Activated naive CD8-positive, alpha-beta T cell treated with anti-CD3 and anti-CD28 coated beads, Interleukin-2, amount 10 ng/mL, durations not matched to agents 7 days and 5 days (primary cell): ENCODE measurements at places on chromosomes 12 and 14. TPM values are rescaled to one million over a fixed set of nuclear protein-coding genes. Genes with fewer than 3 reads are reported as not detected.

DNA sequence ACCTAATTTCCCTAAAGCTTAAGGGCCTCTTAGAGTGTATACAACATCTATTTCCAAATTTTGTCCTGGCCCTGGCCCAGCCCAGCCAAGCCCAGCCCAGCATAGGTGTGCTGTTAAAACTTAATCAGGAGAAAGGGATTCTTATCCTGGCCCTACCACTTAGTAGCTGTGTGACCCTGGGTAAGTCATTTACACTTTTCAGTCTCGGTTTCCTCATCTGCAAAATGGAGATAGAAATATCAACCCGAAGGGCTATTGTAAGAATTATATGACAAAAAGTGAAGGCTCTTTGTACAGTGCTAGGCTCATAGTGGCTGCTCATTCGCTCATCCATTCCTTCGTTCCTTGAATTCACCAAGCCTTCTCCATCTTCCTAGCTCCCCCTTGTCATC, 442 bp downstream of the ERG28 start:
- DNase-seq = no peak

DNA sequence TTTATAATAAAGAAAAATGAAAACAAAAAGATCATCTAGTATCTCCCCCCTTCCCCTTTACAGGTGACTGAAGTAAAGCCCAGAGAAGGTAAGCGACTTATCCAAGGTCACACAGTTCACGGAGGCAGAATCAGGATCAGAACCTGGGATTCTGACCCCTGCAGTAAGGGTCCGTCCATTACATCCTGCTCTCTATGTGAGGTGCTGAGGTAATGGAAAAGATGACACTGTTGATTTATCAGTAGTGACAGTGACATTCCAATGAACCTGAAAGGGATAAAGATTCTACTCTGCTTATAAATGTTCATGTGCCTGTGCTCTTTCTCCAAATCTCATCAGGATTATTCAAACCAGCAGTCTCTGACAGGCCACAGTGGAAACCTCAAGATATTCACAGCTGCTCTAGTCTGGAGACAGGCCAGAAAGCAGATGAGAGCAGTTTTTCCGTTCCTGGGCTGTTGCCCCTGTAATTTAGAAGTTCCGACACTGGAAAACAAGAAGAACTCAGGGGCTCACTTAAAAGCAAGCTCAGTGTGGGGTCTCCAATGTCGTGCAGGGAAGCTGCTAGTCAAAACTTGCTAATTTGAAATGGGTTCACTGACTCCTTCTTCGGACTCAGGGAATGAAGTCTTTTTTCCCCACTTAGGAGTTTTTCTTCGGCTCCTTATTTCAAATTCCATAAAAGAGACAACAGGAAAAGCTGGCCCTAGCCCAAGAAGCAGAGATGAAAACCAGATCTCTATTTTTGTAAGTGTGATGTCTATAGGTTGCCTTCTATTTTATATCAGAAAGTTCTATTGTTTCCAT, 131.8 kb upstream of the EEA1 start:
- DNase-seq = no peak

GRCh38 chr12:105069936-105070702, 14.1 kb downstream of the ALDH1L2 start:
- DNase-seq = no peak

DNA sequence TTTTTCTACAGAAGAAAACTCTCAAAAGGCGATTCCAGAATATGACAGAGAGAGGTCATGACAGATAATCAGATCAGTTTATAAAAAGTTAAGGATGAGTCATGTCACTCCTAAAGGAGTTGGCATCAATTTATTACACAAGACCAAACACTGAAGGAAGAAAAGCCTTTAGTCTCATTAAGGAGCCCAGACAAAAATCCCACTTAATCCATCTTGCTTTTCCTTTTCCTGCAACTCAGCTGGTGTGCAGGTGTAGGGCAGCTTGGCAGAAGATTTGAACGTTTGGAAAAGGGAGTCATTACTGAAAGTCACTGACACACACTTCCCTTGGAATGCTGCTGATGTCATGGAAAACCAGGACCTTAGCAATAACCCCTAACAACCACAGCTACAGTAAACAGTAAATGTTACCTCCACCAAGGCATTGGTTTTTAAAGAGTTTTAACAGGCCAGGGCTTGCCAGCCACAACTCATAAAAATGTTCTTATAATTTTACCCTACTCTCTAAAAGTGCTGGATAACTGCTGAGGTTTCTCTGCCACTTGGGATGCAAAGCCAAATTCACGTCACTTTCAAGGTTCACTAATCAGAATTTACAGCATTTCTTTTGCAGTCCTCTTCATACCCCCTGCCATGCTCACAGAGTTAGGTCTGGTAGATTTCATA, 320.6 kb downstream of the RAD51B start:
- DNase-seq = no peak

GRCh38 chr12:50411051-50411660, 10.5 kb downstream of the LARP4 start:
- DNase-seq = no peak

DNA sequence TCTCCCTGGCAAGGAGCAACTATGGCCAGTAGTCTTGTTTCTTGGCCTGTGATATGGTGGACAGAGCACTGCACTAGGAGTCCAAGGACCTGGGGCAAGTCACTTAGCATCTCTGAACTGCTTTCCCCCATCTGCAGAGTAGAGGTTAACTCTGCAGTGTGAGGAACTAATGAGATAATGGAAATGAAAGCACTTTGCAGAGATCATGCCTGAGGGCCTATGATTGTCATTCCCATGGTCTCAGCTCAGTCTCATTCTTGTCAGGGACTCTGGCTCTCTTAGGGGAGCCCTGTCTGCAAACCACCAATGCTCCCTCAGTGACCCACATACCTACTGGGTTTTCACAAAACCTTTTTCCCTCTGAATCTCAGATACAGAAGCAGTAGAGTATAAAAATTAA, 6.5 kb upstream of the PNMA1 start:
- no peak for DNase-seq

- DNase-seq = no peak
Measured at GRCh38 chr14:22984959-22985658, 2.8 kb upstream of the AJUBA start.

ACVRL1 gene
- not detected for total RNA-seq

NPAS3 gene
- not detected for total RNA-seq

SERPINA10 gene
- total RNA-seq = not detected

HIGD1C gene
- total RNA-seq = not detected

GLRX5 gene
- total RNA-seq = 34.7 TPM

INHBE gene
- not detected for total RNA-seq

KRT74 gene
- total RNA-seq = not detected

ADAMTS20 gene
- total RNA-seq = not detected

TAS2R50 gene
- total RNA-seq = 1.4 TPM

BHLHE41 gene
- 0.36 TPM for total RNA-seq

ENDOU gene
- total RNA-seq = 0.30 TPM

LMNTD1 gene
- not detected for total RNA-seq
